Activated CD8-positive, alpha-beta T cell treated with anti-CD3 and anti-CD28 coated beads, Interleukin-2, amount 10 ng/mL, durations not matched to agents 7 days and 5 days (primary cell): ENCODE measurements at places on chromosomes 16 and 17. TPM values are rescaled to one million over a fixed set of nuclear protein-coding genes. Genes with fewer than 3 reads are reported as not detected.

Gene CDH11
- total RNA-seq = not detected

Gene SLC38A8
- total RNA-seq = not detected

Gene ATP2A1
- total RNA-seq = 1.8 TPM

Gene EVPLL
- total RNA-seq = not detected

Gene LHX1
- not detected for total RNA-seq

Gene LSM12
- 62.5 TPM for total RNA-seq

- H3K4me3 ChIP-seq = no peak overlapping the region
- no peak for DNase-seq
- H3K4me1 ChIP-seq = no peaks in the 10 kb centered on the region
- no peak overlapping the region for H3K27ac ChIP-seq
- no peaks in the 10 kb centered on the region for H3K27me3 ChIP-seq
- no peaks in the 10 kb centered on the region for H3K36me3 ChIP-seq
These were observed 174.9 kb upstream of the CIBAR2 start for GRCh38 chr16:85286951-85287814.
